ENCODE measurements at places on chromosomes 2 and 18.

GRCh38 chr2:167380094-167380493 lies 491.8 kb downstream of the XIRP2 start:
- DNase-seq = no peak

- no peak for DNase-seq
Observed at GRCh38 chr2:189515264-189515663, 65.3 kb downstream of the SLC40A1 start.

DNA sequence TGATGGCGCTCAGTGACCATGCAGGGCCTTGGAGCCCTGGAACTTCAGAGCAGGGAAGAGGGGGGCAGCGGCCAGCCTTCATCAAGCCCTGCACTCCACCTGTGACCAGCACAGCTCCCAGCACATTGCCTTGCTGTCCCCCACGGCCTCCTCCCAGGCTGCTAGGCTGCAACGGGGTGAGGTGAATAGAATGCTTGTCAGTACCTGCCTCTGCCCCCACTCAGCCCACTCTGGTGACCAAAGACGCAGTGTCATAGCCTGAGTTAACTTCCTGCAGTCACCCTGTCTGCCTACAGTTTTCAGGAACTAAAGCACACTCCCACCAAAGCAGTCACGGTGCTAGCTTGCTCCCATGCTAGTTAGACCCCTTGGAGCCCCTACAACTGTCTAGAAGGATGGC lies 72.1 kb downstream of the STPG4 start:
- no peak for DNase-seq

GRCh38 chr2:20494241-20494640 lies 47.4 kb downstream of the RHOB start:
- DNase-seq = no peak

- DNase-seq = no peak
Observed at GRCh38 chr2:97730245-97730644, 16.9 kb downstream of the ZAP70 start.

- no peak for DNase-seq
Observed at GRCh38 chr18:70468861-70469547, 180.2 kb downstream of the SOCS6 start.

- no peak for DNase-seq
Observed at GRCh38 chr2:144405982-144406788, 113.7 kb downstream of the ZEB2 start.

DNA sequence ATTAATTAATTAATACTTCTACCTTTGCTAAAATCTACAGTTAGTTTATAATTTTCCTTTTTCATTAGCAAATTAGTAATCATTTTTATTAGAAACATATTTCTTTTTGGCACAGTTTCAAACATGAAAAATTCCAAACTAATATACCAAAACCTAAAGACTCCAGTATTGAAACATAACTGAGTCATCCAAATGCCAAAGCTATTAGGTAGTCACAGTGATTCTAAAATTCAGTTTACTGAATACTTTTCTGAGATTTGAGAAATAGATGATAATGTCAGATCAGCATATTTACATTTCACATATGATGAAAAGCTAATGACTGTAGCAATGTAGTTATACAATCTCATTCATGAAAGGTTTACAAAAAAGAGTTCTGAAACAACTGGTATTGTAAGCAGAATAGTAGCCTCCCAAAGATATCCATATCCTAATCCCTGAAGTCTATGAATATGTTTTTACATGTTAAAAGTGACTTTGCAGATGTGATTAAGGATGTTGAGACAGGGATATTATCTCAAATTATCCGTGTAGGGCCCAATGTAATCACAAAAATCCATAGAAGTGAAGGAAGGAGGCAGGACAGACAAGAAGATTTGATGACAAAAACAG lies 680.2 kb upstream of the CHAC2 start:
- DNase-seq = no peak

DNA sequence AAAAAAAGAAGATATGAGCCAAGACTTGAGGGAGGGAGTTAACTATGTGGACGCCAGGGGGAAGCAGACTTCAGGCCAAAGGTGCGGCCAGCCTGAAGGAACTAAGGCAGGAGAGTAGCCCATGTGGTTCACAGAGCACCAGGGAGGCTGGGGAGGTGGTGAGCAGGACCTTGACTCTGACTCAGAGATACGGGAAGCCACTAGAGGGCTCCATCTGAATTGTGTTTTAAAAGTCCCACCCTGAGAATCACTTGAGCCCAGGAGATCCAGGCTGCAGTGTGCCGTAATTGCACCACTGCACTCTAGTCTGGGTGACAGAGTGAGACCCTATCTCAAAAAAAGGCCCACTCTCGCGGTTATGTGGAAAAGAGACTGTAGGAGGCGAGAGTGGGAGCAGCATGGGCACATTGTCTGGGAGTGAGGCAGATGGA lies 12.3 kb downstream of the CEP192 start:
- DNase-seq = peak; percentile 93

- no peak for DNase-seq
Observed at GRCh38 chr18:63451799-63452660, 24.7 kb upstream of the SERPINB5 start.

GRCh38 chr2:195961873-195962272 lies 106.8 kb downstream of the DNAH7 start:
- no peak for DNase-seq

DNA sequence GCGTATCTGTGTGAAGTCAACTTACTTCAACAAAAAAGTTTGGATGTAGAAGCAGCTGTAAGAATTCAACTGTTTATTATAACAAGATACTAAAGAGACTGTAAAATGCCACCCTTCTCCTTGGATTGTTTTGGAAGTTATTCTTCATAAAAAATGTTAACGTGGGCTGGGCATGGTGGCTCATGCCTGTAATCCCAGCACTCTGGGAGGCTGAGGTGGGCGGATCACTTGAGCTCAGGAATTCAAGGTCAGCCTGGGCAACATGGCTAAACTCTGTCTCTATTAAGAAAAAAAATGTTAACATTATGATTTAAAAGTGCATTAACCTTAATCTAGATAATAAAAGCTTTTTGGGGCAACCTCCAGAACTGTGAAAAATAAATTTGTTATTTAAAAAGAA lies 7.7 kb downstream of the CIAO1 start:
- no peak for DNase-seq

DNA sequence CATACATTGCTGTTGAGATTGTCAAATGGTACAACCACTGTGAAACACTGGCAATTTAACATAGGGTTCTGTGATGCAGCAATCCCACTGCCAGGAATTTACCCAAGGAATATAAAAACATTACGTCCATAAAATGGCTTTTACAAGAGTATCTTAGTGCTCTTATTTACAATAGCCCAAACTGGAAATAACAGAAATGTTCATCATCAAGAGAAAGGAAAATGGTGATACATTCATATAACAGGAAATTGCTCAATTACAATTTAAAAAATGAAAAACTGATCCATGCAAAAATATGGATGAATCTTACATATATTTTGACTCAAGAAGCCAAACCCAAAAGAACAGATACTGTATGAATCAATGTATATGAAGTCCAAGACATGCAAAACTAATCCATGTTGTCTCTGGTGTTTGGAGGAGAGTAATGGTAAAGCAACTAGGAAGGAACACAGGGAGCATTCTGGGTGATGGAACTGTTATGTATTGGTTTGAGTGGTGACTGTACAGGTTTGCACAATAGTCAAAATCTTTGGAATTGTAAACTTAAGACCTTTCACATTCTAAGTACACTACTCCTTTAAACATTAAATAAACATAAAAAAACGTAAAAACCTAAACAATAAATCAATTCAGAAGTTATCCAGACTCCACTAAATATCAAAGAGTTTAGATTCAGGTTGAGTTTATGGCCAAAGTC lies 104.8 kb upstream of the WDR75 start:
- DNase-seq = no peak

DNA sequence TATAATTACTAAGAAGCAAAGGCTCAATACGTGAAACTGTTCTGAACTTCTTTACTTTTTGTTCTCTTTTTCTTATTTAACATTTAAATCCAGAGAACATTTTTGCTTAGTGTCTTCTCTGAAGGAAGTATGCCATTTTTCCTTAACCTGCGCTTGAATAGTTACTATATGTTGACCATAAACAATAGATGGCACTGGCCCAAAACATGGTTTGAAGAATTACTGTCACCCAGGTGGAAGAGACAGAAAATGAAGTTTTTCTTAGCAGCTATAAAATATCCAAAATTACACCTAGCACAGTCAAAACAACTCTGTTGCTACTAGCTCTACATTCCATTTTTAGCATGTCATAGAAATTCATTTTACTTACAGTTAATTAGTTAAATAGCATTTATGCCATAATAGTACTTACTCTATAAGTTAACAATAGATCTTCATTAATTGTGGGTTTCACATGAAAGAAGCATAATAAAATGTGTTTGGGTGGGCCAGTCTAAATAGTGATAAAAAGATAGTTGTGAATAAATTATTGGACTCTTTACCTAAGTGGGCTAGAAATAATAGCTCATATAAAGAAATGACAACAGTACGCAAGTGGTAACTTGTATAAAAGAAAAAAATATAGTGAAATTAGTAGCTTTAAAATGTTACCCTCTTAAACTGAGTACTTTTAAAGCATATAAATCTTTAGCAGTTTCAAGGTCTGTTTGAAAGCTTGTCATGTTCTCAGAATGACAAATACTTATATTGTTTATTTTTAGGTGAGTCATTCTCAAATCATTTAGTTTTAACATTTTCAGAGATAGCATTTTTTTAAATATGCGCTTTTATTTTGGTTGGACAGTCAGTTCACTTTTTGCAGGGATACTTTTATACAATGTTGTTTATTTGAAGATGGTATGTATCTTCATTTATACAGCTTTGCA lies 3.7 kb downstream of the ETAA1 start:
- DNase-seq = no peak

- no peak for DNase-seq
Observed at GRCh38 chr2:153891051-153891450, 19.3 kb downstream of the GALNT13 start.

DNA sequence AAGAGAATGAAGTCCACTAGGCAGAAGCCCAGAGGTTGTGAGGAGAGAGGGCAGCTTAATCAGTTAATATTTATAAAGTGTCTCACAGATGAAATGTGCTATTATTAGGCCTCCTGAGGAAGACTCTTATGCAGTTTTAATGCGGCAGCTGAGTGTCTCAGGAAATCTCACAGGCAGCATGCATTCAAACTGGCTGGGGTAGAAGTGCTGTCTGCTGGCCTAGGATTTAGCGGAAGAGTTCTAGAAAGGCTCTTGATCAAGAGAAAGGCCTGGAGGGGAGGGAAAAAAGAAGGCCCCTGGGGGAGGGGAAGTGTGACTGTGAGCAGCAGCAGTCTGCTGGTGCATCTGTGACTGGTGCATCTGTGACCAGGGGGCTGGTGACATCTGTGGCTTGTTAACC lies 133.0 kb downstream of the FSHR start:
- no peak for DNase-seq

DNA sequence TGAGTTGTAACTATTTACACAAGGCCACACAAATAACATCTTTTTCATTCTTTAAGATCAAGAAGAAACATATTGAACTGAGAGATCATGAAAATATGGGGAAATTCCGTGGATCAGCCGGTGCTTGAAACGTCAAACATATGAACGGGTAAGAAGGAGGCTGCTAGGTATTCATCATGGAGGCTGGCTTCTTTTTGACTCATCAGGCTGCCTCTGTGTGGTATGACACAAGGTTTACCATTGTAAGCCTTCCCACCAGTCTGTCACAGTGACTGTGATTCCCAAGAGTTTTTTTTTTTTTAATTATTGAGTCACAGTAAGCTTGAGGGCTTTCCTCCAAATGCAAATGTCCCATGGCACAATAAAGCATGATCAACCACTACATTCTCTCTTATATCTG lies 506.9 kb downstream of the BCL11A start:
- DNase-seq = no peak

- no peak for DNase-seq
Observed at GRCh38 chr2:197088694-197089093, 162.2 kb upstream of the PGAP1 start.

GRCh38 chr2:20880221-20880771 lies 57.4 kb upstream of the LDAH start:
- DNase-seq = no peak

GRCh38 chr2:66432801-66433694 lies 1.9 kb upstream of the MEIS1 start:
- DNase-seq = peak; percentile 98

DNA sequence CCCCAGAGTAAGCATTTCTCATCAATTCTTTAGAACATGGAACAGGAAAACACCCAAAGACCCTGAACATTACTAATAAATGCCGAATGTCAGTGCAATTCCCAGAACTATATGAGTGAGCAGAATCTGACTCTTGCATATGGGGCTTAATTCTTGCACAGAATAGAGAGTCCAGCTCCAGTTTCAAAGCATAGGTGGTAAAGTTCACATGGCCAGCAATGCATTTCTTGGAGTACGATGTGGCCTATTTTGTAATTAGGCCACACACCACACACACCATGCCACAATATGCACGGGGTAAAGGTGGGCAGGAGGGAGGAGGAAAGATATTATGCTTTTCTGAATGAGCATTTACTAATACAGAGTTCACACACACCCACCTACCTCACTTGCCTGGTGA lies 56.5 kb downstream of the PLA2R1 start:
- no peak for DNase-seq

- no peak for DNase-seq
Observed at GRCh38 chr2:172599947-172600346, 44.1 kb downstream of the PDK1 start.

- no peak for DNase-seq
Observed at GRCh38 chr2:223929571-223930102, 15.5 kb downstream of the WDFY1 start.

DNA sequence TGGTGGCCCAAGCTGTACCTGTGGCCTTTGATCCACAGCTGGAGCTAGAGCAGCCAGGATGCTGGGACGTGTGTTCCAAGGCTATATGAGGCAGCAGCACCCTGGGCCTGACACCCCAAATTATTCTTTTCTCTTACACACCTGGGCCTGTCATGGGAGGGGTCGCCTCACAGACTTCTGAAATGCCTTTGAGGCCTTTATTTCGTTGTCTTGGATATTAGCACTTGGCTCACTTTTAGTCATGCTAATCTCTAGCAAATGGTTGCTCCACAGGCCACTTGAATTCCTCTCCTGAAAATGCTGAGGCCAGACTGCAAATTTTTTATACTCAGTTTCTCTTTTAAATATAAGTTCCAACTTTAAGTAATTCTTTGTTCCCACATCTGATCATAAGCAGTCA lies 22.0 kb upstream of the IL1R2 start:
- DNase-seq = no peak

- no peak for DNase-seq
Observed at GRCh38 chr2:218807626-218808025, 24.0 kb downstream of the PRKAG3 start.
